ENCODE measurements at places on chromosomes 1 and 21. TPM values are rescaled to one million over a fixed set of nuclear protein-coding genes. Genes with fewer than 3 reads are reported as not detected.

The RNF186 gene
- not detected for total RNA-seq

The CNR2 gene
- not detected for total RNA-seq

The PLEKHG5 gene
- 3.9 TPM for total RNA-seq

The NOTCH2 gene
- total RNA-seq: 54.0 TPM

The TNFRSF8 gene
- 0.13 TPM for total RNA-seq

The LRRC38 gene
- total RNA-seq: 0.06 TPM

The FAM229A gene
- 3.1 TPM for total RNA-seq

The KCNJ9 gene
- not detected for total RNA-seq

The PTGER3 gene
- not detected for total RNA-seq

The EXTL2 gene
- total RNA-seq: 7.8 TPM
